ENCODE measurements at places on chromosomes 16 and 17.

DNA sequence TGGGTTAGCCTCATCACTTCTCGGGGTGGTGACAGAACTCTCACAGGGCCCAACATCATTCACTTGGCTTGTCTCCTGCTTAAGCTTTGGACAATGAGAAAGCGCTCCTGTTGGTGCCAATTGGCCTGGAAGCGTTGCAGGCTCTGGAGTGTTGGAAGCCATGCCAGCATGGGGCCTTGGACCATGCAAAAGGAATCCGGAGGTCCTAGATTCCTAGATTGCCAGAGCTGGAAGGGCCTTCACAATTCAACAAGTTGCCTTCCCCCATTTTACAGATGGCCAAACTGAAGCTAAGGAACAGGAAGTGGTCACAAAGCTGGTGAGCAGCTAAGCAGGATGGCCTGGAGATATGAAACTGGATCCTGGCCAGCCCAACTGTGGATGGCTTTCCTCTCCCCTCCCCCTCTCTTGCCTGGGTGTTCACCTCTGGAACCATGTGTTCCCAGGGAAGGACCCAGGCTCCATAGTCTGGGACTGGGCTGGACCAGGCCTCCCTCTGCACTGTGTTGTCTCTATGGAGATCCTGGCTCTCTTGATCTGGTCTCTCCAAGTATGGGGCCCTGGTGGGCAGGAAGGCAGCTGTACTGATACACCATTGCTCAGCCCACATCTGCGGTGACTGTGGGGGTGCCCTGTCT lies 6.0 kb upstream of the IGFBP4 start:
- no peak for DNase-seq

DNA sequence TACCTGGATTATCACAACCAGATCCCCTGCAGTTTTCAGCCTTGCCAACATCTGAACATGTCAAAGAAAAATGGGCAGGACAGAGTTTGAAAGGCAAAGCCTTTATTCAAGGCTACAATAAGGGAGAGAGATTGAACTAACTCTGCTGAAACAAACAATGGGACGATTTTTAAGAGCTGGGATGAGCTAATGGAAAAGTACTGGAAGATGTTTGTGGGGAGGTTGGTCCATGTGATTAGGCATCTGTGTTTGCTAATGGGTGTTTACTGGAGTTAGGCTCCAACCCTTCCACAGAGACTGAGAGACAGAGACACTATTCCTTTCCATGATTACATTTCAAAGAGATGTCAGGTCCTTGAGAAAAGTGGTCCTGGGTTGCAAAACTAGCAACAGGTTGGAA lies 35.0 kb upstream of the HSBP1 start:
- no peak for DNase-seq

- no peak for DNase-seq
These were observed 8.3 kb downstream of the SLC35G3 start for GRCh38 chr17:35185849-35186248.

GRCh38 chr17:27816946-27817345 lies 16.6 kb upstream of the NOS2 start:
- DNase-seq: no peak

GRCh38 chr17:18981642-18982424 lies 22.7 kb downstream of the FAM83G start:
- DNase-seq: no peak

DNA sequence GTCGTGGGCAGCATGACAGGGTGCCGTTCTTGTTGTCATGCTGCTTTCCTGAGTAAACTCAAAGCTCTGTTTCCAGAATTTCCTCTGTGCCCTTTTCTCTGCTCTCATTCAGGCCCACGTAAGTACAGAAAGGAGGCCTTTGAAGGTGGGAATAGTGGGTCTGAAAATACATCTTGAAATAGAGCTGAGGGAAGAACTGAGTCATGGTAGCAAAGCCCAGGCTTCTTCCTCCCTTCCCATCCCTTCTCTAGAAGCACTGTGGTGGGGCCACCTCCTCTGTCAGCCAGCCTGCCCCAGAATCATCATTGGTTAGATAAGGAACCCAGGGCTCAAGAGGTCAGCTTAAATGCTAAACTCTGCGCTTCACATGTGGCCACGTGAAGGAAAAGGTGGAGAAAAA lies 9.4 kb downstream of the CTRL start:
- no peak for DNase-seq

GRCh38 chr16:86083382-86084002 lies 184.5 kb downstream of the IRF8 start:
- no peak for DNase-seq

DNA sequence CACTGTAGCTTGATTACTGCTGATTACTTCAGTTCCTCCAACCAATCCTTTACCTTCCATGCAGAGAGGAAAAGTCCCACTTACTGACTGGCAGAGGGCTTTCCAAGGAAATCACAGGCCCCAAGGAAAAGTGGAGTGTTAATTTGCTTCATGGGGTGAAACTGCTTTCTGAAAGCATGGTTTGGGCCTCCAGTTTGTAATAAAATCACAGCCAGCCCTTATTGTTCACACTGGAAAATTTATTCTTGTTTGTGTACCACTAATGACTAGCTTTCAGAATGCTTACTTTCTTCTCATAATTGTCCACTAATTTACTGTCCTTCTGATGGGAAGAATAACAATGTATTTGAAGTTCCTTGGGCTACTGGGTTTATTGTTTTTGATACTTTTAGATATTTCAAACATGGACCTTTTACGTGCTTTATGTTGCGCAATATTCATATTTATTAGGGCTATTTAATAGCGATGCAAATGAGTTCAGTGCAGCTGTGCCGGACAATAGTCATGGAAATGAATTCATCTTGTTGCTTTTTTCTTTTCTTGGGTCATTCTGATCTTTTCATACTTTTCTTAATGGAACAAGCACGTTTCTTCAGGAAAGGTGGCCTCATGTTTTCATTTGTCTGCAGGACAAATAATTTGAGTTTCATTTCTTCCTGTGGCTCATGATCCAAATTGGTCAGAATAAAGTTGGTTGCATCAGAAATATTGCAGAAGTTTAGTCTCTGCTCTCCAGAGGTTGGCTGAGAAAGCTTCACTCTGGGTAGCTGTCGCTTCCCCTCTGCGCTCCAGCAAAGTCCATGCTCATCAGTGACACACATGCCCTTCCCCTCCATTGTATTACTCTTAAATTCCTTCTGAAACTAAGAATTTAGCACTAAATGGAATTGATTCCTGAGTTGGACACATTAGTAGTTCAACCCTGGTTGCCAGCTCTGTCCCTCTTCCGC lies 128.7 kb downstream of the PRKCA start:
- no peak for DNase-seq

DNA sequence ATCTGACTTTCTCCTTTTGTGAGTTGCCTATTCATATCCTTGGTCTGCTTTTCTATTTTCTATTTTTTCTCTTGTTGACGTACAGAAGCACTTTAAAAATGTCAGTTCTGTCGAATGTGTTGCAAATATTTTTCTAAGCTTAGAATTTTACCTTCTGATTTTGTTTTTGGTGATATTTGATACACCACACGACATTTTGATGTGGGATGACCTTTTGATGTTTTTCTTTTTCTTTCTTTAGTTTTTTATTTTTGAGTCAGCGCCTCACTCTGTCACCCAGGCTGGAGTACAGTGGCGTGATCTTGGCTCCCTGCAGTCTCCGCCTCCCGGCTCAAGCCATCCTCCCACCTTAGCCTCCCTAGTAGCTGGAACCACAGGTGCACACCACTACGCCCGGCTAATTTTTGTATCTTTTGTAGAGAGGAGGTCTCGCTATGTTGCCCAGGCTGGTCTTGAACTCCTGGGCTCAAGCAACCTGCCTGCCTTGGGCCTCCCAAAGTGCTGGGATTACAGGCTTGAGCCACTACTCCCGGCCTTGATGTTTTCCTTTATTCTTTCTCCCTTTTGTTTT lies 39.6 kb downstream of the WSB1 start:
- peak; percentile 46 for DNase-seq

DNA sequence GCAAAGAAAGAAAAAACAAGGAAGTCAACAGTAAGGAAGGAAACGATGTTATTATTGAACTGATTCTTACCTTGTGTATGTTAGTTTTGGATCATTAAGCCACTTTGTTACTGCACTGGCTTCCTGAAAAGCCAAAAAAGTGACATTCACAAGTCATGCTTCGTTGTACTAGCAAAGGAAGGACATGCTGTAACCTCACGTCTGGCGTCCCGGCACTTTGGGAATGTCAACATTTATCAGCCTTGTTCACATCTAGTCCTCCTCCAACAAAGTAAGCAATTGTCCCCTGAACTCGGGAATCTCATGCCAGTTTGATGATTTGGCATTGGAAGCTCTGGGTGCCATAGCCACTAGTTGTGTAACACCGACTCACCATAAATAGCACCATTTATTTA lies 731 bp upstream of the MKS1 start:
- DNase-seq: no peak

Measured in activated CD8-positive, alpha-beta memory T cell treated with anti-CD3 and anti-CD28 coated beads, Interleukin-2, amount 50 U/mL, for 4 hours (primary cell).